SHP77 (cell line): ENCODE measurements at places on chromosomes 1 and 21.

- no peak for DNase-seq
Measured at GRCh38 chr1:236081546-236082227, 16.8 kb upstream of the NID1 start.

GRCh38 chr1:62484824-62485468 lies 48.1 kb downstream of the USP1 start:
- DNase-seq: no peak

DNA sequence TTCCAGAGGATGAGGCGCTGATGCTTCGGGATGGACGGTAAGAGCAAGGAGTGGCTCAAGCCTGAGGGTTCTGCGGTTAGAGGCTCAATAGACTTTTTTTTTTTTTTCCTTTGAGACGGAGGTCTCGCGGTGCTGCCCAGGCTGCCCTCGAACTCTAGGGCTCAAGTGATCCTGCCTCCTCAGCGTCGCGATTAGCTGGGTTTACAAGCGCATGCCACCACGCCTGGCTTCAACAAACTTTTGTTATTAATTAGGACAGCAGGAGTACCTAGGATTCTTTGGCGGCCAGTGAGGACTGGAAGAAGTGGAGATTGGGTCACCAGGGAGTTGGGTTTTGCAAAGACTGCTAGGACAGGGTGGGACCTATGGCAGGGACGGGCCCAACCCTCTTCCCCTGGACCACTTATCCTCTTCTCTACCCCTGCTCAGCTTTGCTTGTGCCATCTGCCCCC lies 587 bp downstream of the SCNM1 start:
- DNase-seq: no peak

- no peak for DNase-seq
Measured at GRCh38 chr1:88514544-88515060, 169.5 kb upstream of the PKN2 start.

- DNase-seq: peak; percentile 12
Measured at GRCh38 chr1:36203554-36204346, 20.5 kb upstream of the THRAP3 start.

- DNase-seq: no peak
Measured at GRCh38 chr1:16142383-16142995, 13.4 kb downstream of the EPHA2 start.

DNA sequence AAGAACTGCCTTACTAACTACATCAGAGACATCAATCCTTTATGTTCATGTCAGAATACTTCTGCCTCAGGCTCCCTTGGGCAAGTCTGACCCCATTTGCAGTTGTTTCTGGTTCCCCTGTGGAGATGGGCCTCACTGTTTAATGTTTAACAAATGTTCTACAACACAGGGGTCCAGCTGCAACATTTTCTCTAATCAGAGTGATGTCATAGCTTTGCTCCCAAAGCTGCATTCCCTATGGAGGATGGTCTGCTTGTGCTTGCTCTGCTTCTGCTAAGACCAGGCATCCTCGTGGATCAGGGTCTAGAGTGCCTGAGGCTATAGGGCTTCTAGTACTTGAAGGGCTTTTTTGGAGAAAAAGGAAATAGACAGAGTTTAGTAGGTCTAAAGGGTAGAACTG lies 1071.2 kb downstream of the TTLL7 start:
- no peak for DNase-seq

GRCh38 chr1:8460132-8460544 lies 142.2 kb downstream of the SLC45A1 start:
- DNase-seq: no peak

GRCh38 chr1:64675718-64676345 lies 69.0 kb upstream of the RAVER2 start:
- peak; percentile 1 for DNase-seq

DNA sequence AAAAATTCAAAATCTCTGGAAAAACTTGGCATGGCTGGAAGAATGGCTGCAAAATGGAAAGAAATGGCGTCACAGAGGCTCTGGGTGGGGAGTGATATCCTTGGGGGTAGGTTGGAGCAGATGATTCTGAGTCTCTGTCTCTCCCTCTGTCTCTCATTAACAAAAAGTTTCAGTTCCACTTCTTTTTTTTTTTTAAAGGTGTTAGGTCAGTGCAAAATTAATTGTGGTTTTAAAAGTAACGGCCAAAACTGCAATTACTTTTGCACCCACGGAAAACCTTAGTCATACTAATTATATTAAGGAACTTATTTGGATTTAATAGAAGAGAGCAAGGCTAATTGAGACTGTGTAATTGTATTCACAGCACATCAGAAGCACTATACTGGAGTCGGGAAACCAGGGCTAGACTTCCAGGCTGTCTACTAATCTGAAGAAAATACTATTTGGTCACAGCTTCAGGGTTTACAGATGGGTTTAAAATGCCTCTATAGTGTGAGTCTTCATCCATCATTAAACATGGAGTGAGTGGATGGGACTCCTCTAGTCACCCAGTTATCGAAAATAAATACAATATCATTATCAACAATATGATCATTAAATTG lies 289.1 kb upstream of the PLD5 start:
- DNase-seq: no peak

- no peak for DNase-seq
Measured at GRCh38 chr1:208923456-208923855, 660.1 kb upstream of the CAMK1G start.

DNA sequence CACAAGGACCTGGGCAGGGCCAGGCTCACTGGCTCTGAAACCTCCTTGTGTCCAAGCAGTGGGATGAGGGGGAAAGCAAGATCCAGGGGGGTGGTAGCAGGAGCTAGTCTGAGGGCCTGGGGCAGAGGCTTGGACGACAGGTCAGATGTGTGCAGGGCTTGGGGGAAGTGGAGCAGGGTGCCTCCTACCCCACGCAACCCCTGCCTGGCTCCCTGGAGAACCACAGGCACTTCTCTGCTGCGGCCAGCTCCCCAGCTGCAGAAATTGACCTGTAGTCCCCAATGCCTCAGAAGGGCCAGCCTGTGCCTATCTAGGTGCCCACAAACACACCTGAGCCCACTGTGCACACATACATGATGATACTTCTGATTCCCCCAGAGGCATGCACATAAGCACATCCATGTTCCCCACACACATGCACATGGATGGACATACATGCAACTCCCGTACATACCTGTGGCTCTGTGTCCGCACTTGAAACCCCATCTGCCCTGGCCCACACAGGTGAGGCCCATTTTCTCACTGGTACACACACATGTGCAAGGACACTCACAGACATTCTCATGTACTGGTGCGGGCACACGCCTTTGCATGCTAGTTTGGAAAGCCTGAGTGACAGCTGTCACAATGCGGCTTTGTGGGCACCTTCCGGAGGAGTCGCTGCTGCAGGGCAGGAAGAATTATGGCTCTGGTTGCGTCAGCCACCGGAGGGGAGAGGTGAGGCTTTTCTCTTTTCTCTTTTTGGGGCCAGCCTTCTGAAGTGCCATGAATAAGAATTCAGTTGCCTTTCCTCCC lies 247.2 kb upstream of the CSF3R start:
- no peak for DNase-seq

DNA sequence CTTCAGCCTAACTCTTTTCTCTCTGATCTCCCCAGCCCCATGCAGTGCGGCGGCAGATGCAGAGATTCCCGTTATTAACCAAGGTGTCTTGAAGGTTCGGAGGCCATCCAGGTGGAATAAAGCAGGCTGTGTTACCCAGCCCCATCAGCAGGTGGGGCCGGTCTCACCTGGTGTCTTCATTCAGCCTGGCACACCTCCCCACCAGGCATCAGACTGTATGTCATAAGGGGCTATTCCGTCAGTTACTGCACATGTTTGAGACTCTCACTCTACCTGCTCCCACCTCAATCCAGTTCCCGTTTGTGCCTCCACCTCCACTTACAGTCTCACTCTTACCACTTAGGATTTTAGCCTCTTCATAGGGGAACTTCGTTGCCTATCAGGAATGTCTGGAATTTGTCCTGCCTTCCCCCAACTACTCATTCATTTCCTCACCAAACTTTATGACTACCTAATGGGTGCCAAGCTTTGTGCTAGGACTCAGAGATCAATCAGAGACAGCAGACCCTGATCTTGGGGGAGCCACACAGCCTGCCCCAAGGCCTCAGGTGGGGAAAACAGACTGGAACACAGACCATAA lies 170.2 kb downstream of the PLPP3 start:
- no peak for DNase-seq

GRCh38 chr1:199690496-199690895 lies 337.0 kb upstream of the NR5A2 start:
- no peak for DNase-seq

GRCh38 chr1:157460381-157460780 lies 91.9 kb downstream of the FCRL5 start:
- no peak for DNase-seq

DNA sequence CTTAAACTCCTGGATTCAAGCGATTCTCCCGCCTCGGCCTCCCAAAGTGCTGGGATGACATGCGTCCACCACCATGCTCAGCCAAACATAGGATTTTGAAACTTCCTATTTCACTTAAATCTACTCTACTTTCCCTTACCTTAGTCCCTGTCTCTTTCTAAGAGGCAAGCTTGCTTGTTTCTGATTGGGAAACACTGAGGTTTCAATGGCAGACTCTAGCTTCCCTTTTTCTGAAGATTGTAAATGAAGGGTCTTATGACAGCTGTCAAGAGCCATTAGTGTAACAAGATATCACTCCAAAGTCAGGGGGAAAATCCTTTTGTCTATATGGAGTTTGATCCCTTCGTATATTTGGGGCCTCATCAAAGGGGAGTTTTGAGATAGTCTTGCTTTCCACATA lies 23.5 kb upstream of the LMO4 start:
- DNase-seq: no peak

- DNase-seq: no peak
Measured at GRCh38 chr1:218464871-218465270, 119.7 kb downstream of the TGFB2 start.

DNA sequence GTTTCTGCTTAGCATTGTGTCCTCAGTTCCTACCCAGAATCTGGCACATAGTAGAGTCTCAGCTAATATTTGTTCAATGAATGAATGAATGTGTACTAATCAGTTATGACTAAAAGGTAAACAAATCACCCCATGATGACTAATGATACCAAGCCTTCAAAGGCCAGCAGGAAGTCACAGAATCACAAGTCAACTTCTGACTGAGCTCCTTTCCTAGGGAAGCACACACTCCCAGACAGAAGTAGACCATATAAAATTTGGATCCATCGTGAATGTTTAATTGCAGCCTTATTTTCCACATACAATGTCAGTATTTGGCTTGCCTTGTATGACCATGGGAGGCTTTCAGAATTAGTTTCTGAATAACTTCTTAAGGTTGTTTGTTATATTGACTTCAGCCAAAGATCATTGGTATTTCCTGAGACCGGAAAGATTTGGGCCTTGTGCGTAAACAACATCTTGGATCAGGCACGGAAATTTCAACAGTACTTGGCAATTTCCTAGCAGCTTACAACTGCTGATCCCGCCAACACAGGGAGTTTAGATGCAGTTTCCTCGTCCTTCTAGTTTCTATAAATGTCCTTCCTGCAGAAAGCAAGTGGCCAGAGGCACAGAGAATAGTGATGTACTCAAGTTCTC lies 185.9 kb upstream of the ATP1B1 start:
- DNase-seq: no peak

GRCh38 chr1:117905019-117905418 lies 24.4 kb downstream of the GDAP2 start:
- no peak for DNase-seq
